T-cell (primary cell): ENCODE measurements at places on chromosomes 7 and 10.

GRCh38 chr10:68408898-68409518, 1.9 kb upstream of the RUFY2 start:
- DNase-seq = no peak

DNA sequence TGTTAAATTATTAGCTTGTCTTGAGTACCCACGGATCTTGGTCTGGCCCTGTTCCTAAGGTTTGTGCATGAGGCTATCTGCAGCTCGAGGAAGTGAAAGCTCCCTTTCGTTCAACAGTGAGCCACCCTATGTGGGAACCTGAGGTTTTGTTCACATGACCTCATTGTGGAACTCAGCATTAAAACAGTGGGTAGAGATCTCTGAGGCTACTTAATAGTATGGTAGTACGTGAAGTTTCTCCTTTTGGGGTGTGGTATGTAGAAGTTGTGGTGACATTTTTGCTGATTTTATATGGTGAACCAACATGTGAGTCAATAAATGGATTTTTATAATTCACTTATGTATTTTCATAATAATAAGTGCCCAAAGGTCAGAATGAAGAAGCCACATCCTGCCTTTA, 252.7 kb upstream of the FERD3L start:
- no peak for DNase-seq

- no peak for DNase-seq
Observed at GRCh38 chr10:33306701-33307519, 27.6 kb downstream of the NRP1 start.

DNA sequence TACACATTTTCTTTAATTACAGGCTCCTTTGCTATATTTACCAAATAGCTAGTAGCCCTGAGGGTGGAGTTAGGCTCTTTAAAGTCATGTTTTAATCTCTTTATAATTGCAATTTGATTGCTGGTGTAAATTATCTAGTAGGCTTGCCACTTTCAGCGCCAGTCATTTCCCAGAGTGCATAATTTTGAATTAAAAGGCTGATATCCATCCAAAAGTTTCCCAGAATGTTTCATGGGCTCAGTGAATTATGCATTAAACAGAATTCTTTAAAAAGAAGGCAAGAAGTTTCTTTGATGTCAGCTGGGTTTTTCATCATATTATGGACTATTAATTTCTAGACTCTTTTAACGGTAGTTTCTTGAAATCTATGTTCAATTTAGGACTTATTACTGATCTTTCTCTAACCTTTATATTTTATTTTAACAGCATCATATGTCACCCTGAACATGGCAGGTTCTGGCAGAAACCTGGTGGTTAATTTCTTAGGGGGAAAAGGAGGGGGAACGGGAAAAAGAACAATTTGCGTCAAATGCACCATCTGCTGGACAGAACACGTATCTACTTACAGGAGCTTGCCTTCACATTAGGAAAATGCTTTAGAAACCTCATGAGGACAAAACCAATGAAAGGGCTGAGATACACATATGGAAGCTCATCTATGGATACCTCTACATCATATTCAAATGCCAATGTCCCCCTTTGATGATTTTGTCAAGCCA, 171.1 kb downstream of the GRM3 start:
- DNase-seq = no peak

- no peak for DNase-seq
Observed at GRCh38 chr10:131062621-131063260, 248.8 kb downstream of the TCERG1L start.
